Stimulated activated CD4-positive, alpha-beta T cell treated with anti-CD3 and anti-CD28 coated beads, Interleukin-4, amount 100 ng/mL, for 4 hours (primary cell): ENCODE measurements at places on chromosomes 2 and 18.

GRCh38 chr2:39468579-39469451 is 31.7 kb upstream of the MAP4K3 start:
- no peak for DNase-seq

DNA sequence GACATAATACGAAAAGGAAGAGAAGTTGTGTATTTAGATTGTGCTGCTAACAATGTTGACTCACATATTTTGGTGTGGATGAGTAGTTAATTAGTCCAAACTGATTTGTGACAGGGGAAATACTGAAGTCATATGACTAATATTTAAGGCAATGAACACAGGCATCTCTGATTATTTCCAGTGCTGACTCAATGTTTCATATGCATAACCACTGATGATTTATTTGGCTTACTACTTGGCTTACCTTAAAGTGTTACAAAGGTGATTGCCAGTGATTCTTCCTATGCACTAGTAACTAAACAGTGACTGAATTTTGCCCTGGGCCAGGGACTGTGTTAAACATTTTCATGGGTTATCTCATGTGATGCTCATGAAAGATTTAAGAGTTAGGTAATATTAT is 722.6 kb downstream of the METTL4 start:
- no peak for DNase-seq

- DNase-seq: no peak
Observed at GRCh38 chr2:159090514-159091201, 122.2 kb downstream of the TANC1 start.

- no peak for DNase-seq
Observed at GRCh38 chr2:150256736-150257135, 230.7 kb downstream of the RND3 start.

DNA sequence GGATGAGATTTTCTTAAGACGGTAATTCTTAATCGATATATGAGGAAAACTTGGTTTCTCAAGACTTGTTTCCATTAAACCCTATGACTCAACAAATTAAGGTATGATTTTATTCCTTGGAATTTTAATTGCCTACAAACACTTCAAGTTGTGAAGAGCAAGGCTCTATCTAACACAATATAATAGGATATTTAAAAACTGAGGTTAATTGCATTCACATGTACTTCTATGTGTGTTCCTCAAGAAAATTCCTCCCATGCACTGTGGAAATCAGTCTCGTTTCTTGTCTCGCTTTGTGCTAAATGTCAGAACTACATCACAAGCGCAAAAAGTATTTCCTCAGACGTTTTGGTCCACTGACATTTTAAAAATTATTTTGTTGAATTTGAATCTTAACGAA is 109.6 kb upstream of the UNC80 start:
- no peak for DNase-seq

GRCh38 chr2:573805-574392 is 103.3 kb downstream of the TMEM18 start:
- no peak for DNase-seq

DNA sequence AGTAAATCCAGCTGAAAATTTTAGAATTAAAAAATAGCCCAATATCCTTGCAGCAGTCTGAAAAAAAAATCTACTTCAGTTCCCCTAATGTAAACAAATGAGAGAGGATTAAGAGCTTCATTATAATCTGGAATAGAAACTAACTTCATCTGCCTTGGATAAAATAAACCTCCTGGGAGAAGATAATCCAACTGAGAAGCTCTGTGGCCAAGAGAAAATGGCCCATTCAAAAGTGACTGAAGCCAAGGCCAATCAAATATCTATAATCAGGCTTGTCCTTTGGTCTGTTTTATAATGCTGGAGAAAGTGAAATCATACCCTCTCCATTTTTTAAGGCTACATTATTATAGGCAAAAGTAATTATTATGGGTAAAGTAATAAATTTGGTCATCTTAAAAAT is 110.0 kb downstream of the NEB start:
- DNase-seq: no peak

GRCh38 chr18:80234398-80234797 is 12.9 kb downstream of the PARD6G start:
- DNase-seq: no peak

DNA sequence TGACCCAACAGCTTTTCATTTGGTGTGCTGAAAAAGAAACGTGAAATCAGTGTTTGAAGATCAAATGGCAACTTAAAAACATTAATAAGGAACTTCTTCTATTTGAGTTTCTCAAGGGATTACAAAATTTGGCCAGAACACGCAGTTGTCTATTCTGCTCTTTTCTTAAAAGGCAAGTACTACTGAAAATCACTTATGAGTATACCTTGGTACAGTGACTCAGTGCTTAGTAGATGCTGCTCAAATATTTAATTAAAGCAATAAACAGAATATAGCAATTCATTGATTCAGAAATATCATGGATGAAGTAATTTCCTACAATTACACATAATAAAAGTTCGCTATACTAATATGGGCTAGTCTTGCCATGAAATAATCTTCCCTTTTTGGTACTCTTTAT is 38.2 kb upstream of the MCM6 start:
- DNase-seq: no peak

- no peak for DNase-seq
Observed at GRCh38 chr2:8442833-8443486, 238.9 kb upstream of the ID2 start.

DNA sequence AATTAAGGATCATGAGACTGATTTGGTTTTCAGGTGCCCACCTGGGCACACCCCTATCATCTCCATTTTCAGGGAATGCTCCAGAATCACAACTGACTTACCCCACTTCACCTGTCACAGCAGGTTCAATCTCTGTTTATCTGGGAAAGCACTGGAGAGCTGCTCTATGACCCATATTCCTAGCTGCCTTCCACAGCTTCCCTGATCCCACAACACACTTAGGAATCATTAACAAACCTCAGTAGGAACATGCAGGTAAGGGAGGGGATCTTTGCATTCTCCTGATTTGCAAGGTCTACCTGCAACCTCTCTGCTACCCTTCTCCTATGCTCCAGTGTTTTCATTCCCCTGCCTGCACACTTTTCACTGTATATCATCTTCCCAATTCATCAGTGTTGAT is 18.7 kb upstream of the FABP1 start:
- DNase-seq: no peak

GRCh38 chr2:224520064-224520463 is 65.1 kb downstream of the CUL3 start:
- no peak for DNase-seq

GRCh38 chr2:26068602-26069298 is 34.9 kb downstream of the RAB10 start:
- DNase-seq: no peak

- no peak for DNase-seq
Observed at GRCh38 chr2:231047274-231047922, 9.3 kb upstream of the PSMD1 start.

DNA sequence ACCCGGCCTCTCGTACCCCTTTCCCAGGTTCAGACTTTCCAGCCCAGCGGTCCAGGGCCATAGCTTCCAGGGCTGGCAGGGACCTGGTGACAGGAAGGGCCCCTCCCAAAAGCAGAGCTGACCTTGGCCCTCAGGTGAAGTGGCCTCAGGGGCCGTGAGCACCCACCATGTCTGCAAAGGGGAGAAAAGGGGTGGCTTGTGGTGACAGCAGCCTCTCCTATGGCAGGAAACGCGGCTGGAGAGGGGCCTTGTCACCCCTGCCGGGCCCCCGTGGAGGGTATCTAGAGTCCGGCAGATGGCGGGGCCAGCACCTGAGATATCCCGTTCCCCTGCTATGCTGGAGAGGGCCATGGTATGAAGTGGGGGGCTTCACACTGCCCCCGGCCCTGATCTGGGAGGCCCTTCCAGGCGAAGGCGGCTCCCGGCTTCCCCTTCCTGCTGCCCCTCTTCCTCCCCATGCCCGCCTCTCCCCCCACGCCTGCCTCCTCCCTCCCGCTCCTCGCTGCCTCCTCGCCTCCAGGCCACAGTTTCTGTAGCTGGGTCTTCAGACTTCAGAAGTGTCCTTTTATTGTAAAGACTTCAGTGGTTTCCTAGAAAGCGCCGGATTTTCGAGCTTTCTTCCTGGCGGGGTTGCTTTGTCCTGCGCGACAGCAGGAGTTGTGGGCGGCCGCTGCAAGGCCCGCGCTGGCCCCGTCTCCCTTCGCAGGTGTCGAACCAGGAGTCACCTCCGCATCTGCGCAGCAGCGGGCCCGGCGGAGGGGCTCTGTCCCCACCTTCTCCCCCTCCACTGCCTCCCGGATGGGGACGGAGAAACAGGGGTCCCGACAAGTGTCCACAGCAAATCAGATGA is 240.5 kb upstream of the MYT1L start:
- no peak for DNase-seq

GRCh38 chr2:19711470-19712372 is 190.1 kb downstream of the TTC32 start:
- DNase-seq: no peak

DNA sequence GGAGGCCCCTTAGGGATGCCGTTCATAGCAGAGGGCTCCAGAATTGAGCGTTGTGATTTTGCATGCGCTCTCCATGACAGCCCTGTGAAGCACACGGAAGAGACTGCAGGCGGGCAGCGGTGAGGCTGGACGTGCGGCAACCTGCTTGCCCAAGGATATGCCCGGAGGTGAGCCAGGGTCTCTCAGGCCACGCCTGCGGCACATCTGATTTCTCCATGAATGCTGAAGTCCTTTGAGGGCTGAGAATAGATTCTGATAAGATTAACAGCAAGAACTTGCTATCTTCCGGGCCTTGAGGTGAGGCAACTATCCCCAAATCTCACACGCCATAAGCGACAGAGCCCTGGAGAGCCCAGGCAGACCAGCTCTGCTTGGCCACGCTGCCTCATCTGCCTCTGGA is 55.6 kb upstream of the LAMA1 start:
- DNase-seq: no peak

GRCh38 chr2:112204411-112204810 is 50.4 kb downstream of the ZC3H8 start:
- DNase-seq: no peak

- no peak for DNase-seq
Observed at GRCh38 chr2:510839-511238, 166.4 kb downstream of the TMEM18 start.

DNA sequence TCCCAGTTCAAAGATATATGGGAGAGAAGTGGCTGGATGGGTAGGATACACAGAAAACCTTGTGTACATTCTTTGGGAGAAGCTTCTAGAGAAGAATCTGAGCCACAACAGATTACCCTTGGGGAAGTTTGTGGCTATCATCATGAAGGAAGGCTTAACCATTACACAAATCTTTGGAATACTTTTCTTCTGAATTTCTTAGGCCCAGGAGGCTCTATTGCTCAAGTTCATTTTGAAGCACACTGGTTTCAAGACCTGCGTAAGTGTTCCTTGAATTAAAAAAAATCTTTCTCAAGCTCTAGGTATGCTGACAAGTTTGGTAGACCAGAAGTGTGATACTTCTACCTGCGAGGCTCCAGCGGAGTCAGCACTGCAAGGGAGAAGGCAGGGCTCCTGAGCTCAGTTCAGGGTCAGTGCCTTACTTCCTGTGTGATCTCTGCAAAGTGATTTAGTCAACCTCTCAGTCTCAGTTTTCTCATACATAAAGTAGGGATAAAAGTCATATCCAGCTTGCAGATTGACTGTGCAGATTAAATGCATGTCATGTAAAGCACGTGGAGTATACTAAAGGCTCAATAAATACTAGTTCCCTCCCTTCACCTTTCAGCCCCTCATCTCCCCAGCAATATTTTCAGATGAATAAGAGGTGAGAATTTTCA is 438.6 kb downstream of the DLGAP1 start:
- DNase-seq: no peak

GRCh38 chr2:134416637-134417036 is 162.8 kb downstream of the MGAT5 start:
- no peak for DNase-seq

GRCh38 chr2:228056293-228057097 is 125.0 kb downstream of the SPHKAP start:
- no peak for DNase-seq

DNA sequence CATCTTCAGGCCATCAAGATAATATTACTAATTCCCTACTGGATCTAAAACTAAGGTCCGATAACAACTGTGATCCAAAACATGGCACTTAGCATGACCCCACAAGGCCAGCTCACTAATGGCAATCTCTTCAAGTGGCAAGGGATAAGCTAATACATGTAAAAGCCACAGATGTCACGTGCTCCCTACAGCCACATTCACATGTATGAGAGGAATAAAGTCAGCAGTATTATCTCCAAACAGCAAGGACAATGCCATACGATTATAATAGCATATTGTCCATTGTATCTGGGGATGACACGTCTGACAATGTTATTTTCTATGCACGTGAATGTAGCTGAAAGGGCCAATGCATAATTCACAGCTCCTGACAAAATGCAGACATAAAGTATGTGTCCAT is 56.0 kb downstream of the KLF7 start:
- DNase-seq: no peak

- DNase-seq: no peak
Observed at GRCh38 chr2:51997571-51997970, 965.6 kb upstream of the NRXN1 start.

GRCh38 chr2:167293172-167293781 is 405.0 kb downstream of the XIRP2 start:
- no peak for DNase-seq

- DNase-seq: no peak
Observed at GRCh38 chr2:19819097-19820065, 82.4 kb downstream of the TTC32 start.

- no peak for DNase-seq
Observed at GRCh38 chr2:188512456-188512855, 220.8 kb downstream of the GULP1 start.

GRCh38 chr2:172783165-172783898 is 47.7 kb downstream of the RAPGEF4 start:
- no peak for DNase-seq

DNA sequence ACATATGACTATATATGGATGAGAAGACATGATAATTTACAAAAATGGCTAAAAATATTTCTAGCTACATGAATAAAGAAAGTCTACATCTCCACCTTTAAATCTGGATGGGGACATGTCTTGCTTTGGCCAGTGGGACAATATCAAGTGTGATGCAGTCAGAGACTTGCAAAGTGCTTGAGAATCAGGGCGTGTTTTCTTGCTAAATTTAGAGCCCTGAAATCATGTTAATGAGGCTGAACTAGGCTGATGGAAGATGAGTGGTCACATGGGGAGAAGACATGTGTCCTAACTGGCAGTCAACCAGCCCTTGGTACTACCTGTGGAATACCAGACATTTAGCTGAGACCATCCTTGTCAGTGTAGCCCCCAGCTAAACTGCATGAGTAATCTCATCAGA is 278.5 kb upstream of the RGPD4 start:
- no peak for DNase-seq
